ENCODE measurements at places on chromosomes 1 and 21.

DNA sequence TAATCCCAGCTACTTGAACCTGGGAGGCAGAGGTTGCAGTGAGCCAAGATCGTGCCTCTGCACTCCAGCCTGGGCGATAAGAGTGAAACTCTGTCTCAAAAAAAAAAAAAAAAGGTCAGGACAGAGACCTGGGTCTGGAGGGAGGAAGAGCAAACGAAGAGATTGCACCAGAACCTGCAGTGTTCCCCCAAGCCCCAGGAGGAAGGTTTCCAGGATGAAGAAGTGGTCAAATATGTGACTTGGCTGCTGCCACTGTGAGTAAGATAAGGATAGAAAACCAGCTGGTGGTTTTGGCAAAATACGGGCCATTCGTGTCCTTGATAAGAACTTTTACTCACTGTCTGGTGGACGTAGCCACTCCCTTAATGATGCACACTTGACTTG, 42.2 kb downstream of the CLDN14 start:
- DNase-seq: no peak

DNA sequence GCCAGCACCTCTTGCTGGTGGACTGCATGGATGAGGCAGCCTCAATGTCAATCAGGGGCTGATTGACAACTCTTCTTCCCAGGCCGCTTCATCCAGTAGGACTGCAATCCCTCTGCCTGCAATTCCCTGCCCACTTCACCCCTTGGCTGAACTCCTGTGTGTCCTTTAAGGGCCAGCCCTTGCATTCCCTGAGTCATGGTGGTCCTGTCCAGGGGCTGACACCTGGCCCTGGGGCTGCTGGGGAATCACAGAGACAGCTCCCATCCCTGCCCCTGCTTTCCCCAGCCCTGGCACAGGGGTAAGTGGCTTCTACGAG, 4.6 kb upstream of the EPS8L3 start:
- DNase-seq: no peak

GRCh38 chr1:49028396-49028795, 251.7 kb upstream of the BEND5 start:
- DNase-seq: no peak

GRCh38 chr1:27787895-27788294, 14.9 kb downstream of the STX12 start:
- no peak for DNase-seq

- no peak for DNase-seq
These were observed 141.0 kb upstream of the HP1BP3 start for GRCh38 chr1:20928146-20928545.

Data from NCI-H1105 treated with DMSO at 0.1 percent for 48 hours (cell line).